KBM-7 (cell line): ENCODE measurements at places on chromosomes 12 and 14.

DNA sequence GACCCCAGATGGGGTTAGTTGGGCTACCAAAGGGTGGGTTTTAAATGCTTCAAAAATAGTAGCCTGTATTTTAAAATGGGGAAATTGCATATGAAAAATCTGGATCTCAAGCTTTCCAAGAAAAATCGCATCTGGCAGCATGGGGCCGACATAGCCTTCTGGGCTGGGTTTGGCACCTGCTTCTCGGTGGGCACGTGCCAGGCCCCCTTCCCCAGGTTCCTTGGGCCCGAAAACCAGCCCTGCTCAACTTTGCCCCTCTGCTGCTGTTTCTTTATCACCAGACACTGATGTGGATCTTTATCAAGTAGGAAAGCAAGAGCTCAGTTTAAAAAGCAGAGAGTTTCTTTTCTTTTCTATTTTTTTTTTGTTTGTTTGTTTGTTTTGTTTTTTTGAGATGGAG is 95.1 kb downstream of the DICER1 start:
- DNase-seq = no peak

DNA sequence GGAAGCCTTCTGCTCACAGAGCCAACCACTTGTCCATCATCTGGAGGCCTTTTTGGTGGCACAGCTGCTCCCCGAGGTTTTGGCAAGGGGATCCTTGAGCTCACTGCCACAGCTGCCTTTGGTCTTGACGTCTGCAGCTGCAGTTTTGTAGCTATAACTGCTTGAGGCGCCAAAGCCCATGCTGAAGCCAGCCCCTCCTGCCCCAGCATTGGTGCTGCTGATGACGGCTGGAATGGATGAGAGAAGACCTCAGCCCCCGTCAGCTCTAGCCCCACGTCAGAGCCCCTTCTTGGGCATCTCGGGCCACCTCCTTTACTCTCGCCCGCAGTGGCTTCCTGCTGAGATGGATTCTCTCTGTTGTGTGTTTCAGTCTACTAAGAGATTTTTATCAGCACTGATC is 12.3 kb upstream of the KRT74 start:
- DNase-seq = no peak

DNA sequence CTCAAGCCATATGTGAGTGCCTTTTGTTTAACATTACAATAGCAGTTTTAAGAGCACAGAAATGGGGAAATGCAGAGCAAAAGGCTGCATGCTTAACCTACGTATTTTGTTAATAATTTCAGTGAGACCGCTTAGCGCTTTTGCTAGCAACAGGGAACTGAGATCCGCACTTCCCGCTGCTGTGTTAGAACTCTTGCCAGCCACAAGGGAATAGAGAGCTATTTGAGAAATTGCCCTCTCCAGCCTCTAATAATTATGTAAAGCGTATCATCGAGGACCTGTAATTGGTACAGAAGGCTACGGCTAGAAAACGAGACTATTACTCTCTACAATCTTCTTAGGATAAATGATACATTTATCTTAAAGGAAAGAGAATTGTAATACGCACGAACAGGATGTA is 205.2 kb upstream of the GRIP1 start:
- DNase-seq = no peak

GRCh38 chr12:46493834-46494181 is 121.2 kb upstream of the SLC38A2 start:
- DNase-seq = no peak

DNA sequence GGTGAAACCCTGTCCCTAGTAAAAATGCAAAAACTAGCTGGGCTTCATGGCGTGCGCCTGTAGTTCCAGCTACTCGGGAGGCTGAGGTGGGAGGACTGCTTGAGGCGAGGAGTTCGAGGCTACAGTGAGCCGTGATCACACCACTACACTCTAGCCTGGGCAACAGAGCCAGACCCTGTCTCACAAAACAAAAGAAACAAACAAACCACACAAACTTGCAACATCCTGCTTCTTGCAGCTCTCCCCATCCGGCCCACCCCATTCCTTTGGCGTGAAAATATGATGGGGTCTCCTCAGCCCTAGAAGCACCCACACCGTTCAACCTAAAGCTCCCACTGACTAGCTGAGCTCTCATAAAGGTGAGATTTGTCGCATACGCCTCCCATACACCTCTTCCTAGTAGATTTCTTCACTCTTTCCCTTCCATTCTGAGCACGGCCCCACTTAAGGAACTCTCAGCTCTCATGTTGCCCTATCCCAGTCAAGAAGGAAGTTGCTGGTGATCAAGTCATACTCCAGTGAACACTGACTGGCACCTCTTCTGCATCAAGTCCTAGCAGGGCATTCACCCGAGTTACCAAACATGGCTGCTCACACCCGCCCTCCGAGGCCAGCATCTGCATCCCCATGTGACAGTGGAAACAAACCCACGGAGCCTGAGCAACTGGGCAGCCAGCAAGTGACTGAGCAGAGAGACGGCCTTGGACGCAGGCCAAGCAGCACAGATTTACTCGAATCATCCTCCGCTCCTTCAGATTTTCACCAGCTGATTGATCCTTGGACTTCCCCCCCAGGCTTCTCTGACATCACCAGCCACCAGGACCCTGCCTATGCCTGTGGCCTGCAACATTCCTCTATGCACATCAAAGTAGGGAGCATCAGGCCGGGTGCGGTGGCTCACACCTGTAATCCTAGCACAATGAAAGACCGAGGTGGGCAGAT is 18.9 kb upstream of the CD27 start:
- peak; percentile 55 for DNase-seq

DNA sequence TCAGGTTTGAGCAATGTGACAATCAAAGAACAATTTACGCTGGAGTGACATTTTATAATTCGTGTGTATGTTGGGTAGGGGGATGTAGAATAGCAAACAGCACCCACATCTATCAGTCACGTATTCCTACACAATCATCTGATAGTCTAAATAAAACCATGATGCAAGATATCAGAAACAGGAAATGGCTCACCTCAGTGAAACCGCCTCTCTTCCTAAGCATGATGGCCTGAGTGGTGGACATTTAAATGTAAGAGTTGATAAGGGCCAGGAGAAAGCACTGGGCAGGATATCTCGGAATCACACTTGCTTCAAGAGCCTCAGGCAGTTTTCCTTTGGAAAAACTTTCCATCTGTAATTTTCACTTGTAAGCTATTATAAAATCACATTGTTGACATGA is 128.2 kb downstream of the GRIP1 start:
- no peak for DNase-seq

DNA sequence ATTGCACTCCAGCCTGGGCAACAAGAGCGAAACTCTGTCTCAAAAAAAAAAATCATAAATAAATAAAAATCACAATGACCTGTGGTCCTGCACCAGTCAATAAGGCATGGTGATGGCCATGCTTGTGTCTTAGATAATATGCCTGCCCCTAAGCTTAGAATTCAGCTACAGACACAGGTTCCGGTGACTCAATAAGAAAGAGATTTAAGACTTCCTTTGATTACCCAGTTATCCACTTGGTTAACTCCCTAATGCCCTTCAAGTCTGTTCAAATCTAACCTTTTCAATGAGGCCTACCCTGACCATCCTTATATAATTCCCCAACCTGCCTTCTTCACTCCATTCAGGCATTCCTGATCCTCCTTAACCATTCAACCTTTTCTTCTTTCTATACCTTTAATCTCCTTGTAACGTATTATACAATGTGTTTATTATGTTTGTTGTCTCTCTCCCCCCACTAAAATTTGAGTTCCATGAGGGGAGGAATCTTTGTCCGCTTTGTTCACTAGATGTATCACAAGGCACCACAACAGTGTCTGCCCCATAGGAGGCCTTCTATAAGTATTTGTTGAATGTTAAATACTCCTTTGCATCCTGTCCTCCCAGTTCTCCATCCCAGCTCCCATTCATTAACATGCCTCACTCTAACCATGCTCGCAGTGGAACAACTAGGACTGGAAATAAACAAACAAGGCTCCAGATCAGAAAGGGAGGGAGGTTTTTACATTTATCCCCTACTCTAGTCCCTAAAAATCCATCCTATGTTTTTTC is 8.9 kb downstream of the MAP4K5 start:
- no peak for DNase-seq

GRCh38 chr12:95548539-95549391 is 2.5 kb downstream of the USP44 start:
- DNase-seq = no peak

DNA sequence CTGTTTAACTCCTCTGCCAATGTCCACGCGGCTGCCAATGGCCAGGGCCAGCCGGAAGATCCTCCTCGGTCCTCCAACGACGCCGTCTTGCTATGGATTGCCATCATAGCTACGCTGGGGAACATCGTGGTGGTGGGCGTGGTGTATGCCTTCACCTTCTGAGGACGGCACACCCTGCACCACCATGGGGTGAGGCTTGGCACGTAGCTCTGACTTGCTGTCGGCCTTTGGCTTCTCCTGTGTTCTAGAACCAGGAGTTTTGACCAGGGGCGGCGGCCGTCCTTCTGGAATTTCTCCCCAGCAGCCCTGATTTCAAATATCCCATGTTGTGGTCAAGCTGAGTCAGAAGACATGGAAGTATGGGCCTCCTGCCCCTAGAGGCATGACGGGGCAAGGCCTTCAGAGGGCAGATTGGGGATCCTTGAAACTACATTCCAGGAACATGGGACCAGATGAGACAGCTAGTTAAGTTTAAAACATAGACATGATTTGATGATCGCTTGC is 47.5 kb downstream of the C14orf132 start:
- no peak for DNase-seq

GRCh38 chr12:55642267-55642666 is 5.6 kb downstream of the OR10P1 start:
- DNase-seq = peak; percentile 73

DNA sequence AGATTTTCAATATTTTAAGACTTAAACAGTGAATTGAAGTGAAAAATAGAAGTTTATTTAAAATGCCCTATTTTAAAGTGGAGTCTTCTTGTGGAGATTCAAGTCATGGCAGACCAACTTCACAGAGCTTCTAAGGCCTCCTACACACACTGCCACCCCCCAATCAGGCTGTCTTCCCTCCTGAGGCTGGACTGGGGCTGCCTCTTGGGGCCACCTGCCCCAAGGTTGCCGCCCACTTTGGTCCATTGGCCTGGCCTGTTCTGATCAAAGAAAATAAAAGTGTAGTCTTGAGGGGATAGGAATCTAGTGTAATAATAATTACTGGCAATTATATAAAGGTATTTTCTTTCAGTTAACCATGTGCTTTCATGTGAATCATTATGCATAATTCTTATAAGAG is 1.3 kb downstream of the GOLT1B start:
- DNase-seq = no peak

- no peak for DNase-seq
Observed at GRCh38 chr12:26872625-26873024, 39.6 kb upstream of the ITPR2 start.

DNA sequence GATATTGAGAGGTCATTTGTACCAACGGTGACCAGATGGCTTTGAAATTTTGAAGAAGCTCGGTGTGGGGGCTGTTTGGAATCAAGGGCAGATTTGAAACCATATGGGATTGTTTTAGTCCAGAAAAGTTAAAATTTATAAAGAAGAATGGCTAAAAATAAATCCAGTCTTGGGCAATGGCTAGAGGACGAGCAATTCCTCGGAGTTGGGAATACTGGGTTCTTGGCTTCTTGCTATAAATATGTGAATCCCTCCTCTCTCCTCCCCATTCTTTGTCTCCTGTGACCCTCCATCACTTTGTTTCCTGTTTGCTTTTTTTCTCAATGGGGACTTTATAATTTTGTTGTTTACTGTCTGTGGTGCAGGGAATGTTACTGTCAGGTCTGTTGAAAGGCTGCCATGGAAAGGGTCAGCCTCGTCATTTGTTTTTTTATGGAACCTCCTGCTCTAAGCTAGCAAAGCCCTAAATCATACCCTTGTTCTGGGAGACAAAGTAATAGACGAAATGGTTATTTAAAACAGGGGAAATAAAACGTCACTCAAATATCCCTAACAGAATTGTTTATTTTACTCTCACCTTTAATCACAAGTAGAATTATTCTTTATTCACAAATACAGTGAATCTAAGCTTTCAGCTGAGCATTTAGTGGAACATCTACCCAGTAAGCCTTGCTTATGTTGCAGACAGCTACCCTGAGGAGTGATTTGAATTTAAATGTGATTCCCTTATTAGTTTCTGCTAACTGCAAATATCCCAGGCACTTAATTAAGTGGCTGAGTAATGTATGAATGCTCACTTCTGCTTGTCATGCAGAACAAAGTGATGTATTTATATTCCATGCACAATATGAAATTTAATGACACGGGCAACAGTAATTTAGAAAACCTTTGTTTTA is 273.1 kb upstream of the NOVA1 start:
- DNase-seq = no peak

GRCh38 chr12:53179687-53180219 is 769 bp upstream of the ZNF740 start:
- no peak for DNase-seq

DNA sequence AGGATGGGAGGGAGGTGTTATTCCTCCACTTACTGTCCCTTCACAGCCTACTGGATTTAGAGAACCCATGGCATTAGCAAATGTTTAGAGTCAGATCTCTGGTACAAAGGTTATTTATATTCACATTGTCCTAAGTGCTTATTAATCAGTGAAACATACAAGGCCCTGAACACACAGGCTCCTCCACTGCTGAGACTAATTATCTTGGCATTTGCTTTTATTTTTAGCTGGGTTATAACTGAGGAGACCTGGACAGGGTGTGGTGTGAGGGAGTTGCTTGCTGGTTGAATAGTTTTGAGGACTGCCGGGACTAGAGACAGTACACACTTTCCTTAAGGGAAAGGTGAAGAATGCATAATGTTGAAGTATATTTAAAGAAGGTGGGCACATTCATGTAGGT is 77.5 kb downstream of the FIGNL2 start:
- DNase-seq = no peak

DNA sequence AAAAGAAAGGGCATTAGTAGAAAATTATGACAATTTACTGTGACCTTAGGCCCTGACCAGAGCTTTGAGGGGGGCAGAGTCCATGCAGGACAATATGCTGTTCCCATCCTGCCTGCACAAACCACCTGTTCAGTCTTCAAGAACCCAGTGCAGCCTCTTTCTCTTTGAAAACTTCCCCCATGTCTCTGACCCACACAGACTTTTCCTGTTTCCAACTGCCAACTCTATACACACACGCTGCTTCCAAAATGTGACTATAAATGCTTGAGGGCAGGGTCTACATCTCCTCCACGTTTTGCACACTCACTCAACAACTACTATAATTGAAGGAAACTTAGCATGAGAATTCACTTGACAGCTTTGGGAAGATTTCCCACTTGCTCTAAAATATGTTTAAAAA is 36.6 kb upstream of the SYCP3 start:
- peak; percentile 80 for DNase-seq

- no peak for DNase-seq
Observed at GRCh38 chr14:105665951-105666277, 139.5 kb downstream of the TMEM121 start.

- no peak for DNase-seq
Observed at GRCh38 chr14:64873506-64874219, 6.0 kb downstream of the SPTB start.

- DNase-seq = no peak
Observed at GRCh38 chr12:63066136-63066535, 84.9 kb downstream of the AVPR1A start.

DNA sequence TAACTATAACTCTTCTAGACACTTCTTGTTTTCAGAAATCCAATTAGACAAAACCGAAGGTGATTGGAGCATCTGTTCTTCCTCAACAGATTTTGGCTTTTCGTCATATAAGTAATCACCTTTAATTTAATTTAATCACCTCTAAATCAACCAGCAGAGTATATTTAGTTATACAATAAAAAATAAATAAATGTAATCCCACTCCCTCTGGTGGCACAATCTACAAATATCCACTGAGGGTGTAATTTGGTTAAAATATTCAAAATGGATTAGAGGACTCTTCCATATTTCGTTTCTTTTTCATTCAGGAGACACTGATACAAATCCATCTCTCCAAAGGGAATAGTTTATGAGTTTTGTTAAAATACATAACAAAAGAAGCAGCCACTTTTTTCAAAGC is 18.3 kb upstream of the SLC35F4 start:
- DNase-seq = no peak
